ENCODE measurements at places on chromosomes 7 and 10.
A peak's percentile ranks its signal among the peaks of the same experiment; 100 is the strongest.

- no peak for DNase-seq
Observed at GRCh38 chr10:18010050-18010449, 58.3 kb downstream of the SLC39A12 start.

DNA sequence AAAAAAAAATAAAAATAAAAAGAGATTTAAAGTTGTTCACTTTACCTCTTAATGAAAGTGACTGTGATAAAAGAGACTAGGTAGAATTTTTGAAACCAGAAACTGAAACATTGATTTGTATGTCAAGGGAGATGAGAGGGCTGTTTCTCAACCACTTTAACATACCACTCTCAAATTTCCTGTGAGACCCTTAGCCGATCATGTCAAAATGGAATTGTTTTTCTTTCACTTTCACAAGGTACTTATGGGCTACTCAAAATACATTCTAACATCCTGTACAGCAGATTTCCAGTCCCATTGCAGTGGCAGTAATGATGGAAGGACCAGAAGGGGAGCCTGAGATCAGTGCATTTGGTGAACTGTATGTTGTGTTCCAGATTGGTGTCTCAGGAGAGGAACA, 261.2 kb downstream of the PPP1R3A start:
- no peak for DNase-seq

GRCh38 chr7:55237156-55237893, 127.8 kb upstream of the LANCL2 start:
- no peak for DNase-seq

GRCh38 chr7:95899919-95900513, 127.7 kb downstream of the DYNC1I1 start:
- DNase-seq: no peak

DNA sequence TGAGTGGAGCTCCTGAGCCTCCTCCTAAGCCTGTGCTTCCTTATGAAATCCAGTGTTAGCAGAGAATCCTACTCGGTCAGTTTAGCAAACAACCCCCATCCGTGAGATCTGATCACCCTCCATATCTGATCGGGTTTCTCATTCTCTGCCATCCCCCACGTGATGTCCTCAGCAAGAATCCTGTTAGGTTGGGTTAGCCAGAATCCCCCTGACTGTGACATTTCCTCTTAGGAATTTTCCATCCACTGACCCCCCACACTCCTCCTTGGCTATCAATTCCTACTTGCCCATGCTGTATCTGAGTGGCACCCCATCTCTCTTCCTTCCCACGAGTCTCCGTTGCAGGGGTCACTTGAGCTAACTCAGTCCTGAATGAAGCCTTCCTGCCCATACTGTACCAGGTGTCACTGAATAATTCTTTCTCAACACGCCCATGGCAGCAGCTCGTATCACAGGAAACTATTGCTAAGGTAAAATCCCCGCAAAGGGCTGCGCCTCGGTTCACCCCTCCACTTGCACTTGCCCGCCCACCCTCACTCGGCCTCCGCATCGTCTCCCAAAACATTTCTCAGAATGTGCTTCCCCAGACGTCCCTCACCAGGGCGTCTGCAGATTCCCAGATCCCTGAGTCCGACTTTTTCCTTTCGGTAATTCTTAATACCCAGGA, 44.1 kb downstream of the MYOF start:
- DNase-seq: no peak

GRCh38 chr10:114110174-114110972, 63.6 kb downstream of the CCDC186 start:
- DNase-seq: no peak

GRCh38 chr10:89525556-89525955, 9.8 kb downstream of the SLC16A12 start:
- DNase-seq: no peak

DNA sequence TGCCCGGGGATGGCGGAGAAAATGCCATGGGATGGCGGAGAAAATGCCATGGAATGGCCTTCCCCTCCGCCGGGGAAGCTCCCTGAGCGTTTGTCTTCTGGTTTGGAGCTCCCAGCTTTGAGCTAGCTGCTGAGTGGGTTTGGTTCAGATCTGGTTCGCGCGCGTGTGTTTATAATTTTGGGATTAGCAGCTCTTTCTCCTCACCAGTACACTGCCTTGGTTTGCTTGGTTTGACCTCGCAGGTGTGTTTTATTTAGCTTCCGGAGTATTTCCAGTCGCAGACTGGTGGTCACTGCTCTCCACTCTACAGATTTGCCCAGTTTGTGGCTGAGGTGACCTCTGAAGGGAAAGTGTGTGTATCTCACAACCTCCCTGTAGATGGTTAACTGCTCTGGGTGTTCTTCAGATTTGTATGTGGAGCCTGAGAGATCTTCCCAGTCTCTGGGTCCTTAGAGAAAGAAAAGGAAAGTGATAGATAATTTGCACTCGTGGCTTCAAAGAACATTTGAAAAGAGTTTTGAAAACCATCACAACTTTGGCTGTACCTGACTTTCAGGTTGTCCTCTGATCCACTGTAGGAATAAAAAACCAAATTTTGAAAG, 597 bp downstream of the ZNF277 start:
- no peak for DNase-seq

DNA sequence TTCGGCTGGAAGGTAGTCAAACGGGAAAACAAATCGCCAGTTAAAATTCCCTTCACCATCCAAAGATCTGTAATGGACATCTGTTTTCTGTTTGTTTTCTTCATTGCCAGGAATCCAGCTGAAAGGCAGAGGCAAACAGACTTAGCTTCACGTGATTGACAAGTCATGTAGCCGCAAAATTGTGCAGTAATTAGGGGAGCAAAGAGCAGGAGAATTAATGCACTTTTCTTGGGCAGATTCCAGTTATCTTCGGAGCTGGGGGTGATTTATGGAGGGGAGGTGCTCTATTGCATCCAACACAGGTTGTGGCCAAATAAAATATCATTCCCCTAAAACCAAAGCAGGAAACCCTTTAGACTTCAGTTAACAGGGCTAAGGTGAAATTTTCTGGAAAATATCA, 162.2 kb downstream of the MYOF start:
- DNase-seq: no peak

DNA sequence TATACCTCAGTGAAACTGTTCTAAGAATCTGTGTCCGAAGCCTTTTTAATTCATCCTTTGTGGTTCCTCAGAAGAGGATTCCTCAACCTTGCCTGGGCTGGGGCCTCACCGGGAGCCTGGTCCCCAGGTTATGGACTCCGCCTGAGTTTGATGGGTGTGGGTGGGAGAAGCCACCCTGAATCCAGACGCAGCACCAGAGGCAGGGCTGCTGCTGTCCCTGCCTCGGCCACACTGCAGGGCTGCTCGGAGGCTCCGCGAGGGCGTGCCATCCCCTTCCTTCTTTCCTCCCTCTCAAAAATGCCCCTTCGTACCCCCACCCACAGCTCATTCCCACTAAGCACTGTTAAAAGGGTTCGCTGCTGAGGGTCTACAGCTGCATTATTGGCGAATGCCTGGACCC, 146.3 kb downstream of the ADARB2 start:
- no peak for DNase-seq

- DNase-seq: no peak
Observed at GRCh38 chr7:43501870-43502269, 81.0 kb upstream of the STK17A start.

DNA sequence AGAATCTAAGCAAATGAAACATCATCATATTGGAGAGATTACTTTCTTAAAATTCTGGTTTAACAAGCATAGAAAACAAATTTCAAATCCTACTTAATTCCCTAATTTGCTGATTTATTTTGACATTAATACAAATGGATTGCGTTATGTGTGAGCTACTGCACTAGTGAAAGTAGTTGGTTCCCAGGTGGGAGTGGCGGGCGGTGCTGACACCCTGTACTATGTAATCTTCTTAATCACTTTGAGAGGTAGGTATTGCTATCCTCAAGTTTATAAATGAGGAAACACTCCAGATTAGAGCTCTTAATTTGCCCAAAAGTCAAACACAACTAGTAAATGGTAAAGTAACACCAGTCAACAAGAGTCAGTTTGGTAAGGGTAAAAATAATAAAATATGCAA, 131.1 kb downstream of the ELAPOR2 start:
- DNase-seq: peak; percentile 56

- no peak for DNase-seq
Observed at GRCh38 chr10:55283031-55283430, 482.0 kb upstream of the PCDH15 start.

- peak; percentile 24 for DNase-seq
Observed at GRCh38 chr10:98351831-98352402, 63.1 kb downstream of the PYROXD2 start.

DNA sequence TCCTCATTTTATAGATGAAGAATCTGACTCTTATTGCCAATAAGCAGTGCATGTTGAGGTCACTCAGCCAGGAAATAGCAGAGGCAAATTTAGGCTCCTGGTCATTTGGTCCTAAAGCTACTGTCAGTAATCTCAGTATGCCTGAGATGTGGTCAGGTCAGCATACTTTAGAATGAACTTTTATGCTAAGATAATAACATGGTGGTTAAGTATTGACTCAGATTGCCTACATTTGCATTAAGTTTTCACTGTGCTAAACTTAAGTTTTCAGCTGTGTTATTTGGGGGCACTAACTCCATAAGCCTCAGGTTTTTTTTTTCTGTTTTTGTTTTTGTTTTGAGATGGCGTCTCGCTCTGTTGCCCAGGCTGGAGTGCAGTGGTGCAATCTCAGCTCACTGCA, 35.9 kb upstream of the CCSER2 start:
- no peak for DNase-seq

- DNase-seq: no peak
Observed at GRCh38 chr7:92925876-92926696, 89.7 kb upstream of the CDK6 start.

GRCh38 chr7:18706670-18707069, 211.1 kb downstream of the HDAC9 start:
- DNase-seq: no peak

DNA sequence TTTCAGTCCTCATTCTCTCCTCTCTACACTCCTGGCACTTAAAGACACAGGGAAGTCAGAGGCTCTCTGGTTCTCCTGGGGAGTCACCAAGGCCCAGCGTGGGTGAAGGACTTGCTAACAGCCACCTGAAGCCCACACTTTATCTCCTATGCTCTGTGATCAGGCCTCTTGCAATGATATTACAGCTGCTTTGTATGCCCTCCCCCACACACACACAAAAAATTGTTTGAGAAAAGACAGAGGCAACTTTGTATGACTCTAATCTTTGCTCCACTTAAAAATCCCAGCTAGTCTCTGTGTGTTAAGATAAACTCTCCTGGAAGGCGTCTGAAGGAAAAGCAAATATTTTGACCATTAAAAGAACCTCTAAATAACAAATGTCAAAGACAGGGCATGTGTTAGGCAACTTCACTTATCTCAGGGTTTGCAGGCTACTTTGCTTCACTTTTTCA, 507.2 kb downstream of the TNS3 start:
- DNase-seq: no peak

GRCh38 chr7:158228986-158229385, 358.6 kb downstream of the PTPRN2 start:
- DNase-seq: no peak

DNA sequence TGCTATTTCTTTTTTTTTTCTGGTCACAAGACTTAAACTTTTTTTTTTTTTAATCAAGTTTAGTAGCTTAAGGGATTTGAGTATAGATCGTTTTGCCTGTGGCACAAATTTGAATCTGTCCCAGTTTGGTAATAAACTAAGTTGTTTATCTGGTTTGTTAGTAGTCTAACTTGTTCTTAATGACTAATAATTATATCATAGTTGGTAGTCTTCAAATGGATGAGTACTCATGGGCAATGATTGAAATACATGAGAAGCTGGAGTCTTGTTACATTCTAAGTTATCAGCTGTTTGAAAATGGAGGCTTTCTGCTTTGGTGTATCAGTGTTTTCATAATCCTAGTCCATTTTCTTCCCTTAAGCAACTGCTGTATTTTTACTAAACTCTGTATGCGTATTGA, 12.3 kb downstream of the BTAF1 start:
- DNase-seq: no peak

DNA sequence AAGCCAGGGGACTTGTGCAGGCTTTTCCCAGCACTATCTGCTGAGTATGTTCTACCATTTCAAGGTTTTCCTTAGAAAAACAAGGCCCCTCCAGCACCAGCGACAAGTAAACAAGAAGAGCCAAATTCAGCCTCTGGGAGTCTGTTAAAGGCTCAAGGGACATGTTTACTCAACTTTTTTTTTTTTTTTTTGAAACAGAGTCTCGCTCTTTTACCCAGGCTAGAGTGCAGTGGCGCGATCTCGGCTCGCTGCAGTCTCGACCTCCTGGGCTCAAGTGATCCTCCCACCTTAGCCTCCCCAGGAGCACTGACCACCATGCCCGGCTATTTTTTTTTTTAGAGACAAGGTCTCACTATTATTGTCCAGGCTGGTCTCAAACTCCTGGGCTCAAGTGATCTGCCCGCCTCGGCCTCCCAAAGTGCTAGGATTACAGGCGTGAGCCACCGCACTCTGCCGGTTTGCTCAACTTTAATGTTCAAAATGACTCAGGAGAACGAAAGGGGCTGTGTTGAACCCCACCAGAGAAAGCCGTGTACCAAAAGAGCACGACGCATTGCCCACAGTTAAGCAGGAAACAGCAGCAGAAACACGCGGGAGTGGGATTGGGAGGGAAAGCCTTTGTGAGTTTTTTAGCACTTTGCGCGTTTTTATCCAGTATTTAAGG, 772 bp downstream of the PRDX3 start:
- DNase-seq: peak; percentile 23

- DNase-seq: peak; percentile 31
Observed at GRCh38 chr10:48890888-48891850, 48.5 kb downstream of the LRRC18 start.

DNA sequence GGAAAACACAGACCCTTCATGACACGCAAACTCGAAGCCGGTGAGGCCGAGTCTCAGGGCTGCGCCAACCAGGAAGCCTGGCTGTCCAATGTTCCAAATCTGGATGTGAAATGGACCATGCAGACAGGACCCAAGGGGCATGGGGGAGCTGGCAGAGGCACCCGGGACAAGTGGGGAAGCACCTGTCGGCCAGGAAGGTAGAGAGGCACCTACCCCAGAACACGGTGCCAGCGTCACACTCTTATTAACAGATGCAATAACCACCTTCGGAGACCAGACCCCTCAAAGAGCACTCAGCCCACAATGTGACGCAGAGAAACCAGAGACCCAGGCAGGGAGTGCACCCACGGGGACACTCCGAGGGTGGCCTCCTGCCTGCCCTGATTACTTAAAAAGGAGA, 88.3 kb upstream of the PDGFA start:
- no peak for DNase-seq

- no peak for DNase-seq
Observed at GRCh38 chr7:151757274-151757673, 119.6 kb downstream of the PRKAG2 start.

GRCh38 chr7:1459920-1460820, 900 bp upstream of the MICALL2 start:
- DNase-seq: no peak

GRCh38 chr7:129108581-129108980, 35.9 kb upstream of the TSPAN33 start:
- no peak for DNase-seq

DNA sequence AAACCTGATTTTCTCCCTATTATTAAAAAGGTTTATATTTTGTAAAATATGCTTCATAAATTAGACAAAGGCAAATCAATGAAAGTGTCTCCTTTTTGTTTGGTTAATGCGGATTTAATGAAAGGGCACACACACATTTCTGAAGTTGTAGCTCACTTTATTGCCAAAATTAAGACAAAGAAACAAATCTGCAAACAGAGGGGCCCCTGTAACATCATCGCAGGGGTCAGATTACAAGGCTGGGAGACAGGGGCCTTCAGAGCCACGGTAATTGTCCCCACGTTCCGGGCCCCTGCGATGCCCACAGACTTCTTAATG, 22.4 kb downstream of the FGFBP3 start:
- no peak for DNase-seq

- no peak for DNase-seq
Observed at GRCh38 chr10:22931948-22932347, 4.1 kb downstream of the ARMC3 start.

GRCh38 chr7:13508586-13508985, 480.9 kb downstream of the ETV1 start:
- no peak for DNase-seq

Measured in upper lobe of left lung (tissue), 6 donors.